ENCODE measurements at places on chromosomes 5 and 9.
A peak's percentile ranks its signal among the peaks of the same experiment; 100 is the strongest.

- no peak for DNase-seq
Measured at GRCh38 chr5:73732045-73732444, 106.0 kb downstream of the ARHGEF28 start.

- no peak for DNase-seq
Measured at GRCh38 chr5:134097211-134097749, 17.2 kb upstream of the TCF7 start.

- DNase-seq = no peak
Measured at GRCh38 chr5:142278627-142279026, 46.2 kb downstream of the SPRY4 start.

DNA sequence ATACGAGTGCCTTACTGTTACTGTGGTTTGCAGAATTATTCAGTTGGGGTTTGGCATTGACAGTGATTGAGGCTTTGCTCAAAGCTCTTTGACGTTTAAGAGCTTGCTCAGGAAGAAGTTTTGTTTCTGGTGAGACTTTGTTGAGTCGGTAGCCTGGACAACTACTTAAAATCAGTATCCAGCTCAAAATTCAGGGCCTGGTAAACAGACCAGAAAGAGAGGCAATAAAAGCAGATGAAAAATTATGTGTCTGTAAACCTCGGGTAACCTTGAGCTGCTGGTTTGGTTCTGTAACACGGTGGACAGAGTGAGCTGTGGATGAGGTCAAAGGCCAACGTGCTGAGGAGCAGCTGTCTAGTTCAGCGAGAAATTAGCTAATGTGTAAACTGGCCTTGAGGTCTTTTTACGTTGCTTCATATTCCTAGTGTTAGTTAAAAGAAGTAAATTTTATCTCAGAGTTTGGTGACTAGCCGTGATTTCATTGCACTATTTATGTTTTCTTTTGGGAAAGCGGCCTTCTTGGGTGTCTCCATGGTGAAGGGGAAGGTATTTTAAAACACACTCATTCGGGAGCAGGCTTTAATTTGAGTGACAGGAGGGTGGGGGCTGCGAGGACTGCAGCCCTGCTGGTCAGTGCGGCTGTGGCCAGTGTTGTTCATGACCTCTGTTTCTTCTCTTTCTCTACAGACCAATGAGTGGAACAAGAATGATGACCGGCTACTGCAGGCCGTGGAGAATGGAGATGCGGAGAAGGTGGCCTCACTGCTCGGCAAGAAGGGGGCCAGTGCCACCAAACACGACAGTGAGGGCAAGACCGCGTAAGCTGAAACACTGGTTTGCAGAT lies 82.0 kb upstream of the TTC23L start:
- DNase-seq = no peak

DNA sequence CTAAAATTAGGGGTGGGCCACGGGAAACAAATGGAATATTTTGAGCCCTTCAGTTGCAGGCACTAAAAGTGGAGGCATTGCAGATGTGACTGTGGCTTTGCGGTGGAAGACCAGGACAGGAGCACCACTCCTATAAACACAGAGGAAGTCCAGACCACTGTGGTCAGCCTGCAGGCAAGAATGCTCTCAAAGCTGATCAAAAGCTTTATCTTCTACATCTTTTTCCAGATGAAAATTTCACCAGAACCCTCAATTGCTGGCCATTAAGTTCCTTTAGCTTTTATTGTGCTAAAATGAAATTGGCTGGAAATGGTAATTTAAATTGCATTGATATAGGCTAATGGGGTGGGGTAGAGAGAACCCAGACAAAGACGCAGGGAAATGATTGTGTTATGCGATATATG lies 208.8 kb downstream of the ERCC6L2 start:
- DNase-seq = no peak

GRCh38 chr5:5487585-5488360 lies 65.3 kb downstream of the ICE1 start:
- DNase-seq = no peak

- no peak for DNase-seq
Measured at GRCh38 chr5:108940506-108940905, 192.8 kb downstream of the FER start.

- DNase-seq = no peak
Measured at GRCh38 chr9:98607152-98607551, 101.6 kb downstream of the GABBR2 start.

GRCh38 chr9:79889369-79889768 lies 317.6 kb downstream of the TLE4 start:
- DNase-seq = no peak

- DNase-seq = peak; percentile 82
Measured at GRCh38 chr5:14202462-14202861, 59.3 kb downstream of the TRIO start.

DNA sequence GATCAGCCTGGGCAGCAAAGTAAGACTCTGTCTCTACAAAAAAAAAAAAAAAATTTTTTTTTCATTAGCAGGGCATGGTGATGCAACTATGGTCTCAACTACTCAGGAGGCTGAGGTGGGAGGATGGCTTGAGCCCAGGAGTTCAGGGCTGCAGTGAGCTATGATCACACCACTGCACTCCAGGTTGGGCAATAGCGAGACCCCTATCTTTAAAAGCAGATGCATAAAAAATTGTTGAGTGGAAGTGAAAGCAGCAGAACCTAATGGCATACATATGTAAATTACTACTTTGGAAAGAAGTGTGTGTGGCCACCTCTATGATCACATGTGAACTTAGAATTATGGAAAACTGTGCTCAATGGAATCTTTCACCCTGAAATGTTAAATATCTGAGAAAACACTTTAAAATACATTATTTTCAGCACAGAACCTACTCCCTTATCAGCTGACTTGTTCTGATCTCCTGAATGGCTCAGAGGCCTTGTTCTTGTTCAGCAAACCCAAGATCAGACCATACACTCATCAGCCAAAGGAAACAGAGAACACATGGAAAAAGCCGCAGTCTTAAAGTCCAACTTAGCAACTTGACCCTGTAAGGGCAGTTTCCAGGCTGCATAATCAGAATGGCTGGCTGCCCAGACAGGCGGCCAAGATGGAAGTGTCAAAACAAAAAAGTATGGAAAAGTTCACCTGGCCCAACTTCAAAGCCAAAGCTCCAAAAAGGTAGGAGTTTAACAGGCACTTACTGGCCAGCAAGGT lies 56.5 kb downstream of the SIL1 start:
- no peak for DNase-seq

- peak; percentile 43 for DNase-seq
Measured at GRCh38 chr5:58871648-58872242, 288.9 kb downstream of the RAB3C start.

DNA sequence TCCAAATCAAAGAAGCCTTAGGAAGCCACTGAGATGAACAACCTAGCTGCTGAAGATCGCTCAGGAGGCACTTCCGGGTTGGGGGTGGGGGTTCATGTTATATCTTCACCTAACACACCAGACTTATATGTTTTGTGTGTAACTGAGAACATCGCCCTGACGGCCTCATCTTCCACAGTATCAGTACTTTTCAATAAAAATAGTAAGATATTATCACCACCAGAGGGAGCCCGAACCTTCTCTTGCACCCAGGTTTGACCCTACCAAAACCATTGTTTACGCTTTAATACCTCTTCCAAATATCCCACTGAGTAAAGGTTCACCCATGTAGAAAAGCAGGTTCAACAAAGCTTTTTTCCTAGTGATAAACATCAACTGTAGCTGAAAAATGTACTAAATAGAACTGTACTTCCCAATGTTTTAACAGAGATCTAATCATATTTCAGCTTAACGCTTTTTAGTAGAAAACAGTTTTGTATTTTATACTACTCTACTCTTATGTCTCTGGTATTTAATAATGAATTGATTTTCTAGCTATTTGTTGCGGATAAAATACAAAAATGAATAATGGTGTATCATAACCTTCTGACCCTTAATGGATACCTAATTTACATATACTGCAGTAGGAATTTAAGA lies 244.0 kb downstream of the EPB41L4A start:
- peak; percentile 59 for DNase-seq

DNA sequence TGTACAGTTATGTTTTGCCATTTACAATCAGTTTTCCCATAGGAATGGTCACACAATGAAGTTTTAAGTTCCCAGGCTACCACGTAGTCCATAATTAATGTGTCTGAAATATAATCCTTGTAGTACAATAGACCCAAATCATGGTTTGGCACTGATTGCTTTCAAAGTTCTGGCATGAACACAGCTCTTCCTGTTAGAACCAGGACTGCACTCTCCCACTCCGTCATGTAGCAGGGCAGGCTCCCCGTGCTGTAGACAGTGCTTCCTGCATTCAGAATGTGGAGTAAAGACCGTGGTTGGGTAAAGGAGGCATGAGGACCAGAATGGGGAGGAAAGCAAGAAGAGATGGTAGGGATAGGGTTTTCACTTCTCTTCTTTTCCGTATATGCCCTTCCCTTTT lies 4.0 kb downstream of the SEC61B start:
- DNase-seq = no peak

- DNase-seq = no peak
Measured at GRCh38 chr9:132407196-132407595, 556 bp upstream of the TTF1 start.

DNA sequence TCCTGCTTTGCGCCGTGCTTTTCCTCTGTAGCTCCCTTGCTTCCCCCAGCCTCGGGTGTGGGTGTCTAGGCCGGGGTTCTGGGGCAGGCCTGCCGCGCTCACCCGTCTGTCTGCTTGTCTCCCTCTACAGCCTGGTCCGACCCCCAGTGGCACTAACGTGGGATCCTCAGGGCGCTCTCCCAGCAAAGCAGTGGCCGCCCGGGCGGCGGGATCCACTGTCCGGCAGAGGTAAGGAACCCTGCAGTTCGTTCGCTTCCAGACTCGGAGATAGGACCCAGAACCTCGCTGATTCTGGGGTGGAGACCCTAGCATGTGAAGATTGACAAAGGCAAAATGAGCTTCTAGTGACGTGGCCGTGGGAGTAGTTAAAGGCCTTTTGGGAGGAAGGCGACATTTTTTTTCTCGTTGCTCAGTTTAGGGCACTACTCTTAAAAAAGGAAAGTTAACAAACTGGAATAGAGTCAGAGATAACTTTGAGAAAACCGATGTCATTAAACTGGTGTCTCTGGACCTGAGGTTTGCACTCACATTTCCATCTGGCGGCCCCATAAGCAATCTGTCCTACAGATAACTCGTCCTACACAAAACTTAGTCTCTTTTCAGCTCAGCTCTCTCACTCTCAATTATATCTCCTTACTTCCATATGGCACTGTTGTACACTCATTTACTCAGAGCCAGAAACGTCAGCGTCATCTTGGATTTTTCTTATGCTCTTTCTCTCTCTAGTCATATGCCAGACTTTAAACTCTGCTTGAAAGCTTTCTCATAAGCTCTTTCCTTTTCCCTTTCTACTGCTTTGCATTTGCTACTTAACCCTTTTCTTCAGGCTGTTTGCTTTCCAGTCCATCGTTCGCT lies 561 bp downstream of the SEC61B start:
- DNase-seq = no peak
